ENCODE measurements at places on chromosomes 11 and 22.

DNA sequence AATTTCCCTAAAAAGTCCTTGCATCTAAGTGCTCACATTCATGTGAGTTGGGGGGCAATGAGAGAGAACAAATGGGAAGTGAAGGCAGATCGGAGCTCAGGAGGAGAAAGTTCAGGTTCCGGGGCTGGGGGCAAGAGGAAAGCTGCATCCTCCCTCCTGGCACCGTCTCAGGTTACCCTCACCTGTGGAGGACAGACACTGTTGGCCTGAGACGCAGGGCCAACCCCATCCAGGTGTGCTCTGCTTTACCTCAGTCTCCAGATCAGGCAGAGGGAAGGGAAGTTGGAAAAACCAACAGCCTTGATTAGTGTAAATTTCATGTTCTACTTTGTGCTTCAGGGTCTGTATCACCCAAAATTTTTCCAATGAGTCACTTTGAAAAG lies 146.9 kb downstream of the TRIM29 start:
- DNase-seq: no peak

GRCh38 chr11:20360650-20361049 lies 2.9 kb upstream of the HTATIP2 start:
- DNase-seq: no peak

DNA sequence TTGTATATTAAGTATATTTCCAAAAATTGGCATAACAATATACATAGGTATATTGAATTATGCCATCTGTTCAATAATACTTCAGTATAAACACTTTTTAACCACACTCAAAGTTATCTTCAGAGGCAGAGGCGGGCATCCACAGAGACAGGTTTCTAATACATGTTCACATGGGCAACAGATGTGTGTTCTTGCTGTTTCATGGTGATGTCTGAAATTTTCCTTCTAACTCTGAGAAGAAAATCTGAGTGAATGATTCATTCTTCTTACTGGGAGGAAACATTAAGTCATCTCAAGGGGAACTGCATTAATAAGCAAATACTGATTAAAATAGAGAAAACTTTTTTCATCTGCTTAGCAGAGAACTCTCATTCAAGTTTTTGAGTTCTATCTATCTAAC lies 1074.5 kb downstream of the LRRC4C start:
- DNase-seq: no peak

- no peak for DNase-seq
These were observed 40.2 kb downstream of the SCGB1A1 start for GRCh38 chr11:62459080-62459479.

- DNase-seq: no peak
These were observed 38.3 kb downstream of the SESN3 start for GRCh38 chr11:95192717-95193116.

DNA sequence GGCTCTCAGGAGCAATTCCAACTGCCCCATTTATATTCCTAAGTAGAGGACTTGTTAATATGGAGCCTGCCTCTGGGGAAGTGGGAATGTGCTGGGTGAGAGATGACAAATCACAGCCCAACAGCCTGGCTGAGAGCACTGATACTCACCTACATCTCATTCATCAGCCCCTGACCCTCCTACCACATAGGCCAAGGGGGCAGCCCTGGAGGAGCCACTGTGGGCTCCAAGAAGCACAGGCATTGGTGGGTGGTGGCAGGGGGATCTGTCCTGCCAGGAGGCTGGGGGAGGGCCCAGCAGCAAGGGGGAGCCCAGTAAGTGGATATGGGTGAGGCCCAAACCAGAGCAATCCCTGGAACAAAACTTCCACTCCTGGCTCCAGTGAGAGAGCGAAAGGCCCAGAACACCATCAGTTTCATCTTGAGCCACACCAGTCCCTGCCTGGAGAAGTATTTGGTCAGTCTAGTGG lies 79.7 kb downstream of the BUD13 start:
- no peak for DNase-seq

- no peak for DNase-seq
These were observed 1497.0 kb upstream of the TENM4 start for GRCh38 chr11:80937842-80938241.

- no peak for DNase-seq
These were observed 111.5 kb downstream of the PKNOX2 start for GRCh38 chr11:125275905-125276618.

- peak; percentile 66 for DNase-seq
These were observed 69.2 kb downstream of the CD82 start for GRCh38 chr11:44634401-44635281.

- DNase-seq: no peak
These were observed 22.8 kb upstream of the UVRAG start for GRCh38 chr11:75792127-75792731.

GRCh38 chr11:78961937-78962701 lies 387.5 kb upstream of the NARS2 start:
- peak; percentile 73 for DNase-seq

- DNase-seq: peak; percentile 78
These were observed 952 bp upstream of the CATSPERZ start for GRCh38 chr11:64298966-64299846.

DNA sequence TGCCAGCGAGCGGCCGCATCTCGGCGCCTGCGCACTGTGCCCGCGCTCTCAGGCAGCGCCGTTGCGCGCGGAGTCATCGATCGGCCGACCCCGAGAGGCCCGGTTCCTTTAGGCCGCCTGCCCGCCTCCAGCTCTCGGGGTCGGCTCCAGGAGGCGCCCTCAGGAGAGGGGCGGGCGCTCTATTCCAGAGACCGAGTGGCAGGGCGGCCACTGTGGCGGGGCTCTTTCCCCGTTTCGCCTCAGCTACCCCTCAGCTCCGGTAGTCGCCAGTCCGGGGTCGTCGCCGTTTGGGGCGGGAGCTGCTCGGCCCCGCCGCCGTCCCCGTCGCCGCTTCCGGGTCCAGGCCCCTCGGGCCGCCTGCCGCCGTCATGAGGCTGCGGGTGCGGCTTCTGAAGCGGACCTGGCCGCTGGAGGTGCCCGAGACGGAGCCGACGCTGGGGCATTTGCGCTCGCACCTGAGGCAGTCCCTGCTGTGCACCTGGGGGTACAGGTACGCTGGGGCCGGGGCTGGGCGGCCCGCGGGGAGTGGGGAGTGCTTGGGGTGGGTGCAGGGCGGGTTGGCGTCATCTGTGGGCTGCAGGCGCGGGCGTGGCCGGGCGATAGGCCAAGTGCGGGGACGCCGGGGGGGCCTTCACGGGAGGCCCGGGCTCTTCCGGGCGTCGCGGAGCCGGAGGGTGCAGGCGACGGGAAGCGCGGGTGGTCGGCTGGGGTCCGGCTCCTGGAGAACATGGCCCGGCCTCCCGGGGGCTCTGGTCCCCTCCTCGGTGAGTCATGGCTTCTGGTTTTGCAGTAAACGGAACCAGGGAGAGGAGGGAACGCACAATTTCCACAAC lies at the start of gene FBXO7:
Gene FBXO7 (plus strand): TSS at position 177 of the 833 bp plus-strand sequence. CDS start 192 bp downstream, at position 369.
- DNase-seq: peak; percentile 94

DNA sequence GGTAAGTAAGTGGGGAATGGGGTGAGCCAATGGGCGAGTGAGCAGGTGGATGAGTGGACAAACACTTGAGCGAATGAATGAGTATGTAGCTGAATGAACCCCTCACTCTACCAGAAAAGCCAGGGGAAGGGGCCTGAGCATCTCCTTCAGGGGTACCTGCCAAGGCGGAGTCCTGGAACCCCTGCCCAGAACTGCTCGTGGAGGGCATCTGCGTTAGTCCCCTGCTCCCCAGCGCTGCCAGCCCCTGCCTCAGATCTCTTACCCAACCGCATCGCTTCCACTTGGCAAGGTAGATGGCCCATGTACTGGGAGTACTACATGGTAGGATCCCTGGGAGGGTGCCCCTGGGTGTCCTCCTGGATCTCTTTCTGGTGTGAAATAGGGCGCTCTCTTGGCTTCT lies 7.4 kb upstream of the ANO1 start:
- peak; percentile 28 for DNase-seq

DNA sequence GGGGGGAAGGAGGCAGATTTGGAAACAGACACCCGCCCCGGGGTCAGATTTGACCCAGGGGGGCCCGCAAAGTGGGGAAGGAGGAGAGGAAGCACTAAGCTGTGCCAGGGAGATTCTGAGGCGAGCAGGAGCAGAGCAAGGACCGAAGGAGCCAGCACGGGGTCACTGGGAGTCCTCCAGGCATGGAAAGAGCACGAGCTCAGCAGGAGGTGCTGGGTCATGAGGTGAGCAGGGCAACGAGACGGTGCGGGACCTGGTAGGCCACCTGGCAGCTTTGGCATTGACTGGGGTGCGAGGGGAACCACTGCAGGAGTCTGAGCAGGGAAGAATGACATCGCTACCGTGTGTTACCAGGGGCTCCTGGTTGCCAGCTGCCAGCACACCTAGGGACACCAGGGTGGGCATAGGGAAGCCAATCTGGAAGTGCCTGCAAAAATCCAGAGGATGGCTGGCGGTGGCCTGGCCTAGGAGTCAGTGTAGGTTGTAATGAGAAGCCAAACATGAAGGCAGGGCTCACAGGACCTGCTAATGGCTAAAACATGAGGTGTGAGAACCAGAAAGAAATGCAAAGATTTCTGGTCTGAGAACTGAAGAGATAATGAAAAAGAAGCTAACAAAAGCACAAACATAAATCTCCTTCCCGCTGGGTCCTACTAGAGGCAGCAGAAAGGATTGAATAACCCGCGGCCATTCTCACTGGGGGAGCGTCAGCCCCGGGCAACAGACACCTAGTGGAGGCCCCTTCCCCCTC lies 63.5 kb downstream of the MICAL3 start:
- DNase-seq: no peak
